ENCODE measurements at places on chromosomes 6 and 20.

DNA sequence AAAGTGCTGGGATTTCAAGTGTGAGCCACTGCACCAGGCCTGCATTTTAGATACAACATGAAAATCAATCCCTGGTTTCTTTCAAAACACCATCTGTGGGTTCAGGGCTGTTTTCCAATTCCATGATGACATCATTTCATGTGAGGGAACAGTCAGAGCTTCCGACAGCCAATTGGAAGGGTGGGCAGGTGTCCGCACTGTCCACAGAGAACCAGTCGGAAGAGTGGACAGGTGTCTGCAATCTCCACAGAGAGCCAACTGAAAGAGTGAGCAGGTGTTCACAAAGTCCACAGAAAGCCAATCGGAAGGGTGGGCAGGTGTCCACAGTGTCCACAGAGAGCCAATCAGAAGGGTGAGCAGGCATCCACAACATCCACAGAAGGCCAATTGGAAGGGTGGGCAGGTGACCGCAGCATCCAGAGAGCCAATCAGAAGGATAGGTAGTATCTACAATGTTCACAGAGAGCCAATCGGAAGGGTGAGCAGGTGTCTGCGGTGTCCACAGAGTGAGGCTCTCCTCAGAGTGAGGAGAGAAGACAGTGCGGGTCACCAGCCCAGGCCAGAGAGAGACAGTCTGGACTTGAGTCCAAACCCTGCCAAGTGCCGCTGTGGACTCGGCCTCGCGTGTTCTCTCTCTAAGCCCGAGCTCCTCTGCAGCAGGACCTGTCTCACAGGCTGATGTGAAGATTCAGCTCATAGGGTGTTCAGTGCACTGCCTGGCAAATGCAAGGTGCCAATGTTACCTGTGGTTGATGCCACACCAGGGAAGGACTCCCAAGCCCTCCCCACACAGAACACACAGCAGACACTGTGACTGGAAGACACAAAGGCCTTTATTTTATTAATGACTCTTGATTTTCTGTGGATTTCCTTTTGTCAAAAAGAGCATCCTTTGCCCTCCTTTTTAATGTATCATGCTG, 57.3 kb downstream of the DLL1 start:
- DNase-seq = no peak

DNA sequence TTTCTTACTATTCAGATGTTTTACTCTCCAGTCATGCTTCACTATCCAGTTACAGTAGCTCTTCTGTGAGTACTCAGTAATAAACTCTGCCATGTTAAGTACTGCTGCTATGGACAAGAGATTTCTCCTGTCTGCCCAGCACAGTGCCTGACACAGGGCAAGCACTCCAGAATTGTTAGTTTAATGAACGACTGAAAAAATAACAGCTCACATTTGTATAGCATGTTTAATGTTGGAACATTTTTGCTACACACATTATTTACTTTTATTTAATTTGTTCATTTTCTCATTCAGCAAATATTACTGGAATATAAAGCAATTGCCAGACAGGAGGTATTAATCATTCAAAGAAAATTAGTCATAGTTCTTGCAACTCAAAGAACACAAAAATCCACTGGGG, 142.6 kb upstream of the HMGN3 start:
- DNase-seq = no peak

DNA sequence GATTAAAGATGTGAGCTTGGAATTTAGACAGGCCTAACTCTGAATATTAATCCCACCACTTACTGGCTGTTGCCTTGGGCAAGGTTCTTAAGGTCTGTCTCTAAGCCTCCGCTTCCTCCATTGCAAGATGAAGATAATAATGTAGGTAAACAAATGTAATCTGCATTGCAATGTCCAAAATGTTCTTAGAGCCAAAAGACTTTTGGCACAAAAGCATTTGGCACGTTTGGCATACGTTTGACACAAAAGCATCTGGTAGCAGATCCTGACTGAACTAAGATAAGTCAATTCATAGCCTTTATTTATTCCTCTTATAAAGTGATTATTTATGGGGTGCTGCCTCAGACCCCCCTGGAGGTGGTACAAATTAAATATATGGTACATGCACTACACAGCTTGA, 229.9 kb upstream of the STXBP5 start:
- no peak for DNase-seq

DNA sequence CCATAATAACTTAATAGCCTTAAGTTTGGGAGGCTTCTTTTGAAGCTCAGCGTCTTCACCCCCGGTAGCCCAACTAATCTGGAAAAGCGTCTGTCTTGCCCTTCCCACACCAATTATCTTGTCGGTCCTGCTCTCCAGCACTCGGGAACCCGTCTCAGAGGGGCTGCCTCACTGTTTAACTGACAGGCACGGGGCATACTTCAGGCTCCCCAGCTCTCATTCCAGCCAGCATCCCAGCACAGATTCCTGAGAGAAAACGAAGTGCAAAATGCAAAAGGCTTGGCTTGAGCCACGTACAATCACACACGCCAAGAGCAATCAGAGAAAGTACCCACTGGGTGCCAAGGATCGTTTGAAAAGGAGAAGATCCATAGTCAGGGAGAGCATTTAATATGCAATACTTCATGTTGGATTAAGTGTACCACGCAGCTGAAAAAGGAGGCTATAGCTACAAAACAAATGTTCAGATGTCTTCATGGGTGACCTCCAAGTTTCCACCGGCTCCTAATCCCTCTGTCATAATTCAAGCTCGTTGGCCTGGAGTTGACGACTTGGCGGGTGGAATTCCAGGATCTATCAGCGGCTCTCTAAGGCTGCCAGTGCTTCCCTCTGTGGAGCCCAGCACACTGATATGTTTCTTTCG, 53.7 kb upstream of the STX16 start:
- no peak for DNase-seq

- no peak for DNase-seq
Measured at GRCh38 chr6:71239694-71240093, 48.9 kb upstream of the OGFRL1 start.

- DNase-seq = no peak
Measured at GRCh38 chr6:134934793-134935485, 15.0 kb downstream of the ALDH8A1 start.

DNA sequence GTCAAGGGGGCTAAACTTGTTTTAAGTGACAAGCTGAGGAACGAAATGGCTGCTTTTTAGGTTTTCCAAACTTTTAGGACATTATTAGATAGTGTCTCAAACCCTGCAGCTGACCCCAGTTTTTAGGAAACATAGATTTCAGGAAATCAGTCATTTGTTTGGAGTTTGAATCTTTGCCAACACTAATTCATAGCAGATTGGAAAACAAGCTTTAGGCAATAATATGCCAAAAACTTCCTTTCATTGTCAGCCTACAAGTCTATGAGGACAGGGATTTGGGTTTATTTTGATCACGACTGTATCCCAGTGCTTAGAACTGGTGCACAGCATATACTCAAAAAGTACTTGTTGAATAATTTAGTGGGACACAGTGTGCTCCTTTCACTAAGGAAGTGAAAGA, 123.2 kb downstream of the TINAG start:
- DNase-seq = no peak

DNA sequence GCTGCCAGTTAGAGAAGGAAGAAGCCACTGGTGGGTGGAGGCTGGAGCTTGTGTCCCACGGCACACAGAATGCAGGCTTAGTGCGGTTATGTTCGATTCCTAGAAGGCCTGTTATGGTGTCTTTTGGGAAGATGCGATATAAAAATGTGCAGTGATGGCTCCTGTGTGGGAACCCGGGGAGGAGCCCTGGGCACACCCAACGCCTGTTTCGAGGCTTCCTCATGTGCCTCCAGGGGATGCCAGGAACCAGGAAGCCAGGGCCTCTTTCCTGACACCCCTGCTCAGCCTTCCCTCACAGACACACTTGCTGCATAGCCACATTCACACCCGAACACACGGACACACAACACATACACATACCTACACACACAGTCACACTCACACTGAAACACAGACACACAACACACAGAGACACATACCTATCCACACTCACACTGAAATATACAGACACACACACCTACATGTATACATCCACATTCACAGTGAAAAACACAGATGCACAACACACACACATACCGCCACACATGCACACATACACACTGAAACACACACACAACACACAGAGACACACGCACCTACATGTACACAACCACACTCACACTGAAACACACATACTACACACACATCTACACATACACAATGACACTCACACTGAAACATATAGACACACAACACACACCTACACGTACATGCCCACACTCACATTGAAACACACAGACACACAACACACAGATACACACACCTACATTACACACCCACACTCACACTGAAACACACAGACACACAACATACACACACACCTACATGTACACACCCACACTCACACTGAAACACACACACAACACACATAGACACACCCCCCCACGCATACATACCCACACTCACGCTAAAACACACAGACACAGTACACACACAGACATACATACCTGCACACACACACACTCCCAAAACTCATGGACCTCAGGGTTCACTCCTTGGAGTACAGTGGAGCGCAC, 1.2 kb upstream of the CST11 start:
- no peak for DNase-seq

DNA sequence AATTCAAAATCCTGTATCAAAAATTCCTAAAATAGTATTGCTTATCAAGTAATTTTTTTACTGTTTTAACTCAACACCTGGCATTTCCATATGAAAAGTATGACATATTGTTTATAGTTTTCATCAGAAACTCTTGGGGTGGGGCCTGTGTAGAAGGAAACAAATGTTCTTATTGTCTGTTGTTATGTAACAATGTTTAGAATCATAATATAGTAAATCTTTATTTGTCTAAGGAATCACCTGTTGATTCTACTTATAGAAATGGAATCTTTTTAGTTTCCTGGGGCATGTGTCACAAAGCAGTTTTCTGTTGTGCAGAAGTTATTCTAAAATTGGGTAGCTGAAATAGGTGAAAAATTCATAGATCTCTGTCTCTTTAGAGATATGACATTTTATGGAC, 4.9 kb downstream of the ARMC2 start:
- no peak for DNase-seq

GRCh38 chr6:78999737-79000136, 78.3 kb downstream of the PHIP start:
- no peak for DNase-seq

- no peak for DNase-seq
Measured at GRCh38 chr6:45278367-45278766, 49.8 kb upstream of the RUNX2 start.

- DNase-seq = no peak
Measured at GRCh38 chr6:938271-938905, 245.4 kb upstream of the EXOC2 start.

GRCh38 chr20:325889-326644, 715 bp downstream of the SOX12 start:
- peak; percentile 67 for DNase-seq

DNA sequence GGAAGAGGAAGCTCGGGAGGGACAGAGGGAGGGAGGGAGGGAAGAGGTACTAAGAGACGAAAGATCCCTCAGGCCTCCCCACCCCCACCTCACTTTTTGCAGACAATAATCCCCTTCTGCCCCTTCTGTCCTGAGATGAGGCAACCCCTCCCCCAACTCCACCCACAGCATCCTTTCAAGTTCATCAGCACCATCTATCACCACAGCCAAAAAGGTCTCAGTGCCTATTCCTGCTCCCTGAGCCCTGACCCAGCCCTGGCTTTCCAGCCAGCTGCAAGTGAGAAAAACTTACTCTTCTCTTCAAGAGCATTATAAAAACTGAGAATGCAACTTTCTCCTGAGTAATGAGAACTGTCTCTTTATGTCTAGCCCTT, 133.2 kb upstream of the LRFN2 start:
- no peak for DNase-seq

- DNase-seq = no peak
Measured at GRCh38 chr20:49229381-49229780, 10.2 kb downstream of the DDX27 start.
